Urinary bladder (tissue), 4 donors: ENCODE measurements at places on chromosomes 7 and 10. TPM values are rescaled to one million over a fixed set of nuclear protein-coding genes. Genes with fewer than 3 reads are reported as not detected.
A peak's percentile ranks its signal among the peaks of the same experiment; 100 is the strongest.

DNA sequence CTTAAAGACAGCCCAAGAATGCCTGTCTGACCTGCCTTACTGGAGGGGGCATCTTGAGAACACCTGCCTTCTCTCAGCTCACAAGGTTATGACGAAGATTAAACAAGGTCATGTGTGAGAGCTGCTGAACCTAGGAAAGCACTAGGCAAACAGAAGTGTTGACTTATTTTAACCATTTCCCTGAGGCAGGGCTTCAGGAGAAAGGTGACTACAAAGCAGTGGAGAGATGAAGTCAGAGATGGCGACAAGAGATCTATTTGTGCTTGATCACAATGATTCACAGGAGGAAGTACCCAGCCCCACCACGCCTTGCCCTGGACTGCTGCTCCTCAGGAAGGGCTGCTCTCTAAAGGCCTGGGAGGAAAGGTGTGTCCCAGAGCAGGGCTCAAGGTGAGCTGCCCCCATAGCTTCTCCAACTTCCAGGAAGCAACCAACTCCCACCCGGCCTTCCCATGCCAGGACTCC, 27.8 kb downstream of the STN1 start:
- no peak for DNase-seq

DNA sequence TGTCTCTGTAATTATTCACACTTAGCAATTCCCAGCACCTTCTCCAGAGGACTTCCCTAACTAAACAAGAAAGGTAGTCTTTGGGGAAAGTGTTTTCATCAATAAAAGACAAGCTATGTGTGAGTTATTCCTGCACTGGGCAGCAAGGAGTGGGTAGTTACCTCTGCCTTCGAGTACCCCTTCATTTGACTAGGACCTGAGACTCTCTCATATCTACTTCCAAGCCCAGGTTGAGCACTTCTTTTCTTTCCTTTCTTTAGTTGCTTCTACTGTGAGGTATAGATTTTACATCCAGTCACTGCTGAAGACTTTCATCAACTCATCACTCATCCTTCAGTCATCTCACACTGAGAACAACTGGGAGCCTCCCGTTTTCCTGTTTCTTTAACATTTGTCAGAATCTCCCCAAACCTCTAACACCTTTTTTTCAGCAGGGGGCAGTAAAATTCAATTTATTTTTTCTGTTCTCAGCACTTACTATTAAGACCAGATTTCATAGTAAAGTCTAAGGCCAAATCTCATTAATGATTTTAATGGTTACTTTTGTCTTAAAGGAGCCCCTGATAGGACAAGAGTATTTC, 80.1 kb upstream of the PRSS1 start:
- DNase-seq: no peak

GRCh38 chr10:77388571-77389100, 249.0 kb downstream of the KCNMA1 start:
- no peak for DNase-seq

DNA sequence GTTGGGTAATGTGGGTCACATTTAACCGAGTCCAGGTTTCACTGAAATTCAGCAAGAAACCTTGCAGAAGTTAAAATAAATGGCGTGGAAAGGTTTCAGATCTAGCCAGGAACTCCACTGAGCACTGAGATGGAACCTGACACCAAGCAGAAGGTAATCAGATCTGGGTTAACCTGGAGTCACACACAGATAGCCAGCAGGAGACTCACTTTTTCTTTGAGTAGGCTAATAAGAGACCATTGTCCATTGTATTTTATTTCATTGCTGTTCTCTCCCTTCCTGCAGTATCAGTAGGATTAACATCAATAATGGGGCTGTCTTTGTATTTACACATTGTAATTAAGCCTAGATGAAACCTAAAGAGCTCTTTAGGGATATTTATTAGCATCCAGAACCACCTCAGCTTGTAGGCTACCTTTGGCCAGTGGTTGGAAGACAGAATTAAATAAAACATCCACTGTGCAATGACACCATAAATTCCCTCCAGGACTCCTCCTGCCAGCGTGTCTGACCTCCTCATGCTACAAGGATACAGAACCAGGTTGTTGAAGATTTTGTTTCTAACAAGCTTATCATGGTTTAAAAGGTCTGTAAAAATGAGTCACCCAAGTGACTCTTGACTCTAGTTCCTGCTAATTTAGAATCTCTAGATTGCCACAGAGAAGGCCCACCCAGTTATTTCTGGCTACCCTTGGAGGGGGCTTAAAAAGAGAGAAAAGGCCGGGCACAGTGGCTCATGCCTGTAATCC, 151.1 kb downstream of the SORCS1 start:
- DNase-seq: no peak

GRCh38 chr10:12981570-12981969, 19.9 kb downstream of the CCDC3 start:
- no peak for DNase-seq

DNA sequence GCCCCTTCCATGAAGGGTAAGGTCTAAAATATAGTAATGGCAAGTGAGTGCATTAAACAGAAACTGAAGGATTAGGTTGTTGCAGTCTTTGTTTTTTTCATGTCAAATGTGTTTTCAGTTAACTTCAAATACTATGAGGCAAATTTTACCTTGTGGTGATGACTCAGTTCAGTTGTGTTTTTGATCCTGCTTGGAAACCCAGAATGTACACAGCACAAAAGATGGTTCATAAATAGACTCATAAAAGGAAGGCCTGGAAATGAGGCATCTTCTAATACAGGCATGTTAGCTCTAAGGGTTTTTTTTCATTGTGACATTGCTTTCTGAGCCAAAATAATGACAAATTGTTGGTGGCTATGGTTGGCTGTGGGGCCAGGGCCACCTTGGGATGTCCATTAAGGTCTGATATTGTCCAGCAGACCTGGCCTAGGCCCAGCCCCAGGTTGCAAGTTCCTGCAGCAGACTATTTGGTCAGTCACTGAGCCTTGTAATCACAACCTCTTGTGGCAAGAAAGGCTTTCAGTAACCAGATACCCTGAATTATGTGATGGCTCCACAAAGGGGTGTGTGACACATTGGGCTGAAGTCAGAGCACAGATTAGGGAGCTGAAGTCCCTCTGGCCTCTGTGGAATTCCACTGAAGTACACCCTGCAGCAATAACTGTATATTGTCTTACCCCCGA, 69.0 kb upstream of the SAMD8 start:
- no peak for DNase-seq

DNA sequence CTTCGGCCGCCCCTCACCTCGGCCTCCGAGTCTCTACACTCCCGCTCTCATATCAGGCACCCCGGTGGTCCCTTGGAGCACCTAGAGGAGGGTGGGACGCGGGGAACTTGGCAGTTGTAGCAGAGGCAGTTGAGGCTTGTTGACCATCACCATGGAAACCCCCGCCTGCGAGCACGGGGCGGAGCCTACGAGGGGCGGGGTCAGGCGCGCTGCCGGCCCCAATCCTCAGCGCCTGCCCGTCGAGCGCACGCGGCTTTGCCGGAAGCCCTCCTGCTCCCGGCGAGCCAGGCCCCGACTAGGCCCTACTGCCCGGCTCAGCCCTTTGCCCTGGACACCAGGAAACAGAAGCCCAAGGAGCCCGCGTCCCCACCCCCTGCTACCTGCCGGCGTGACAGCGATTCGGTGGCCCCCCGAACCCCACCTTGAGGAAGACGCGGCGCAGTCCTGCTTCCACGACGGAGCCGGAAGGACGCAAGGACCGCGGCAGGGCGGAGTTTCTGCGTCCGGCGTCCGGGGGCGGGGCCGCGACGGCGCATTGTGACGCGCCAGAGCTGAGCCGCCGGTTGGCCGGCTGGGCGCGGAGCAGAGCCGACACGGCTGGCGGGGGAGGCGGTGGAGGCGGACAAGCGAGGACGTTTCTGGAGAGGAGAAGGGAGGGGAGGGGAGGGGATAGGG, at the start of gene HNRNPF:
HNRNPF (minus strand) TSS at position 477 of the 675 bp plus-strand sequence. CDS start 21,302 bp downstream, outside the sequence.
- peak; percentile 91 for DNase-seq

Gene TMEM184A
- polyA plus RNA-seq: 6.7 TPM

Gene TUBAL3
- 0.05 TPM for polyA plus RNA-seq

Gene TBC1D12
- 8.6 TPM for polyA plus RNA-seq
